ENCODE measurements at places on chromosomes 2 and 18.
A peak's percentile ranks its signal among the peaks of the same experiment; 100 is the strongest.

- DNase-seq = no peak
These were observed 1.6 kb downstream of the PRKAG3 start for GRCh38 chr2:218829868-218830451.

DNA sequence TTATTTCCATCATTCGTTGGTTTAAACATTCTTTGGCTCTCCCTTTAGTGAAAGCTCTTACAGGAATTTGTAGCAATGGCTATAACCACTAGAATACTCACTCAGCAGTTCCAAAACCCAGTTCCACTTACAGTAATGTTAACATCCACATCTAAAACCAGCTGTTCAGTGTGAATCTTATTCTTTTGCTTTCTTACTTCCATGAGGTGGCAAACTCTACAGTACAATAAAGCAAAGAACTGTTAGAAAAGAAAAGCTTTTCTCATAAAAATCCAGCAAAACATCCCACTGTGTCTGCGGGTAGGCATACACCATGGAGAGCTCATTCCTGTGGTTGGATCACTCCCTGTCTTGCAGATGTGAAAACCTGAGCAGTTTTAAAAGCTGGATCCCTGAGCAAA, 147.1 kb downstream of the ARHGAP28 start:
- DNase-seq = no peak

- DNase-seq = peak; percentile 83
These were observed 40.1 kb downstream of the SLC4A1AP start for GRCh38 chr2:27703638-27704341.

- no peak for DNase-seq
These were observed 14.9 kb upstream of the IL1RL1 start for GRCh38 chr2:102296449-102296848.

DNA sequence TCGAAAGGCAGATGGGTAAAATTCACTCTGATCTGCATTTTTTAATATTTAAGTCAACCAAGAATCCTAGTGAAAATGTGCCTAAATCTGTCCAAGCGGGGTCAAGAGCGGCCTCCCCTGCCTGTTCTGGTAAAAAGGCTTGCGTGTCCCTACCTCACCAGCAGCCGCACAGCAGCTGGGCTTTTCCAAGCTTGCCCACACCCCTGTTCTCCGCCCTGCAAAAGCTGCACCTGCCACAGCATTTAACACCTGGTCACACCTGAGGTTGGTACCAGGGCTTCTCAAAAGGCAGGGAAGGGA, 25.8 kb upstream of the TMEM182 start:
- DNase-seq = no peak

DNA sequence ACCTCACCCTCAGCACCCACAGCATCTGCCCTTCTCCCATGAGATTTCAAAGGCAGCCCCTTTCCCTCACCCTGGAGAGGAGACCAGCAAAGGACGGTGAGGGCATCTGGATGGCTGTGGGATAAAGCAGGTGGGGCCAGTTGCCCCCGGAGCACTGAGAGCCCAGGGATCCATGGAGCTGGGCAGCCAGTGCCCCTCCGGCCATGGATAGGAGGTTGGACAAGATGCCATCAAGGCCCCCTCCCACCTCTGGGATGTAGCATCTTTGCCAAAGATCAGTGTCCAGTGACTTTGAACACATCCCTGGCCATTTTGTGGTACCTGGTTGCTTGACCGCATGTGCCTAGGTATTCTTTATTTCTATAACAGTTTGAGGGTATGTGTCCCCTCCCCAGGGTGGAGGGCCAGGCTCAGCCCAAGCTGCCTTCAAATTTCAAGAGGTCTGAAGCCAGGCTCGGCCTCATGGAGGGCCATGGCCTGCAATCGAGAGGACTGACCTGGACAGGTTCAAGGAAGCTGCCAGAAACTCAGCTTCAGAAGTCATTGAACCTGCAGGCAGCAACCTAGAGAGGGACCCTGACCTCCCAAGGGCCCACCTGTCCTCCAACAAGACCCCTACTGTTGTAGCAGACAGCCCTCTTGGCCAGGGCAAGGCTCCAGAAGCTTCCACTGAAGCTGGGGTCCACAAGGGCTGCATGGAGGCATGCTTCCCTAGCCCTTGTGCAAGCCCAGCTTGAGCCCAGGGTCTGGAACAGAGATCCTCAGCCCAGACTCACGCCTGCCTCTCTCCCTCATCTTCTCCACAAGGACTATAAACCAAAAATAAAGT, 55.5 kb upstream of the BIN1 start:
- DNase-seq = no peak

- DNase-seq = no peak
These were observed 101.8 kb upstream of the NFU1 start for GRCh38 chr2:69538872-69539548.

- no peak for DNase-seq
These were observed 18.1 kb downstream of the CAPN14 start for GRCh38 chr2:31199206-31199605.

DNA sequence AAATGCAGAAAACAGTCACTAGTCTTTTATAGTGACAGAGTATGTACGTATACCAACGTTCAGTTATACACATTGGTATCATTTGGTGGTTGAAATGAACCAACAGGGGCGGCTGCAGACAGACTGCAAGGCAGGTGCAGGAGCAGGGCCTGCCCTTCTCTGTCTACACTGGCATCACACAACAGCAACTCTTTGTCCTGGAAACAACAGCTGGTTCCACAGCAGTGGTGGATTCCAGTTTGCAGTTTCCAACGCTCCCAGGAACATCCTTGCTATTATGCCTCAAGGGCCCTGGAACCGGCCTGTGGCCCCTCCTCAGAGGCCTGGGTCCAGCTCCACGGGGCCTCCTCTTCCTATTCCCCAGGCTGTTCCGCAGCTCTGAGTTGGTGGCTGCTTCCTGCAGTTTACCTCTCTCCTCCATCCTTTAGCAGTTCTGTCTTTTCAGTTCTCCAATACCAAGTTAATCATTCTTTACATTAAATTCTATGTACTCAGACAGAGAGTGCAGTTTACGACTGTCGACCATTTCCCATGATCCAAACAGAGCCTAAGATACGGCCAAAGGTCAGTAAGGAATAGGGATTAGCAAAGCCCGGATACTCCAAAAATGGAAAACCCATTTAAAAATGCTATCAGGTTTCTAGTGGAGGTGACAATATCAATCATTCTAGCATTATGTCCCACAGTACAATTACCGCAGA, 87.8 kb downstream of the NOL10 start:
- DNase-seq = no peak

DNA sequence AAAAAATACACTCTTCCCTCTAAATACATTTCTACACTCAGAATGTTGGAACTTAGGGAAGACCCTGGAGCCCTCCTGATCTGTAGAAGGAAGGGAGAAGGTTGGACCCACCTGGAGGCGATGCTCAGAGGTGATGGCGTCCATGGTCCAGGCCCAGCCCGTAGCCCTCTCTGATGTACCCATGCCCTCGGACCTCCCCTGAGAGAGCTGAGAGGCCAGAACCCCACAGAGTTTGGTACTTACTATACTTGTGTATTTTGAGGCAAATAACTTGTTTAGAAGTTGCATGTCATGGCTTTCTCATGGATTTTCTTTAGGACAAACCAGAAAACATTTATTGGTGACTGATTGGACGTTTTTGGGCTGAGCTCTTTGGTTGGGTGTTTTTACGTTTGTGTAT, 10.5 kb downstream of the CTDP1 start:
- DNase-seq = no peak

GRCh38 chr18:36186461-36187192, 670 bp upstream of the MOCOS start:
- no peak for DNase-seq

DNA sequence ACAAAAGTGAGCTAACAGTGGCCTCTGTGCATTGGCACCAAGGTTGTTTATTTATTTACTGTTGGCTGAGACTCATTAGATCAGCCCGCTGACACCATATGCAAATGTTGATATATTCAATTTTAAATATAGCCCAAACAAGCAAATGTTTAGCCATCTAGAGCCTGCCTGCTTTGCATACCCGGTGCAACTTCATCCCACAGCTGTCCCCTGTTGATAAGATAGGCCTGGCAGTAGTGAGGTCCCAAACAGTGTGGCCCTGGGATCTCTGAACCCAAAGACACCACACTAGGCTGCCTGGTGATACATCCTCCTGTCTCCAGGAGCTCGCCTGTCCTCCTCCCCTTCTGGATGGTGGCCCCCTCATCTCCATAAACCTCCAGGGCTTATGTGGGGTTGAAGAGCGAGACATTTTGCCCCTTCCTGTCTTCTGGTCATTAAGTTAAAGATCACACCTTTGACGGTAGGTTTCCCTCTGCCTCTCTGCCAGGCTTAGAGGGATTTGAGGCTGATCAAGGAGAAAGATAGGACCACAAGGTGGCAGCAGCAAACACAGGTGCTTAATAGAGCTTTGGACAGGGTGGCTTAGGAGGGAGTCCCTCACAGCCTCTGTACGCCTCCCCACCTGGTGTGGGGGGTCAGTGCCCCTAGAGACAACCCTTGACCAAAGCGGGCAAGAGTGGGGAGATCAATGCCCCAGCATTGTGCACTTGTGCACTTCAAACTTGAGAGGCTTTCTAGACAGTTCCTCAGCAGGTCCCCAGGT, 23.7 kb upstream of the MYO5B start:
- no peak for DNase-seq

GRCh38 chr18:62545098-62545497, 22.3 kb downstream of the ZCCHC2 start:
- no peak for DNase-seq

- DNase-seq = no peak
These were observed 3.5 kb upstream of the ATL2 start for GRCh38 chr2:38380397-38381130.

- no peak for DNase-seq
These were observed 120.3 kb upstream of the UXS1 start for GRCh38 chr2:106314444-106314843.

DNA sequence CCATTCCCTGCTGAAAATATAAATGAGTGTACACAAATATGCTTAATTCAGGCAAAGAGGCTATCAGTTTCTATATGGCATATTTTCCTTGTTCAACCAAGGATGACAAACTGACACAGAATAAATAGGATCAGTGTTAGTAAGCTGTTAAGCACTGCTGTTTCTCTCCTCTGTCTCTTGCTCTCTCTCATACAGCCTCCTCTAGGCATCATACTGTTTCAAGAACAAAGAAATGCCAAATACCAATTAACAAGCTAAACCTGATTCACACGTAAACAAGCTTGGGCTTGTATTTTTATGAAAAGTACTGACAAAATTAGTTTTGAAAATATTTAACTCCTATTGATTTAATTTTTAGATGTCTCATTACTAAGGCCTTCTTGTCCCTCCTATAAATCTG, 1027.2 kb upstream of the ACVR2A start:
- DNase-seq = no peak
